ENCODE measurements at places on chromosomes 6 and 20. TPM values are rescaled to one million over a fixed set of nuclear protein-coding genes. Genes with fewer than 3 reads are reported as not detected.

GRCh38 chr20:20843982-20844381 lies 131.5 kb upstream of the RALGAPA2 start:
- no peak for DNase-seq

Gene CNR1
- total RNA-seq: 16.7 TPM

DNA sequence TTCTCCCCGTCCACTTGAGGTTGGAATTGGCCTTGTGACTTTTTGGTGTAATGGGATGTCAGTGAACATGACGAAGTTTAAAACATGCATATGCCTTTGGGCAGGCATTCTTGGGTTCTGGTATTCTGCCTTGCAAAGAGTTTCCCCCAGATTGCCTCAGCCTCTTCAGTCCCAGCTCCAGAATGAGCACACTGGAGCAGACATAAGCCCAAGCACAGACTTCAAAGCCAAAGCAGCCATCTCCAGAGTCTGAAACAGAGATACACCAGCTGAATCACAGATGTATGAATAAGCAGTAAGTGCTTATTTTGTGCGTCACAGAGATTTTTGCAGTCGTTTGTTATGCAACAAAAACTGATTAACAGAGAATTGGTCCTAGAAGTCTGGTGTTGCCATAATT lies 546.0 kb downstream of the FRK start:
- no peak for DNase-seq

GRCh38 chr6:122790423-122791309 lies 1.6 kb downstream of the SMPDL3A start:
- DNase-seq: no peak

DNA sequence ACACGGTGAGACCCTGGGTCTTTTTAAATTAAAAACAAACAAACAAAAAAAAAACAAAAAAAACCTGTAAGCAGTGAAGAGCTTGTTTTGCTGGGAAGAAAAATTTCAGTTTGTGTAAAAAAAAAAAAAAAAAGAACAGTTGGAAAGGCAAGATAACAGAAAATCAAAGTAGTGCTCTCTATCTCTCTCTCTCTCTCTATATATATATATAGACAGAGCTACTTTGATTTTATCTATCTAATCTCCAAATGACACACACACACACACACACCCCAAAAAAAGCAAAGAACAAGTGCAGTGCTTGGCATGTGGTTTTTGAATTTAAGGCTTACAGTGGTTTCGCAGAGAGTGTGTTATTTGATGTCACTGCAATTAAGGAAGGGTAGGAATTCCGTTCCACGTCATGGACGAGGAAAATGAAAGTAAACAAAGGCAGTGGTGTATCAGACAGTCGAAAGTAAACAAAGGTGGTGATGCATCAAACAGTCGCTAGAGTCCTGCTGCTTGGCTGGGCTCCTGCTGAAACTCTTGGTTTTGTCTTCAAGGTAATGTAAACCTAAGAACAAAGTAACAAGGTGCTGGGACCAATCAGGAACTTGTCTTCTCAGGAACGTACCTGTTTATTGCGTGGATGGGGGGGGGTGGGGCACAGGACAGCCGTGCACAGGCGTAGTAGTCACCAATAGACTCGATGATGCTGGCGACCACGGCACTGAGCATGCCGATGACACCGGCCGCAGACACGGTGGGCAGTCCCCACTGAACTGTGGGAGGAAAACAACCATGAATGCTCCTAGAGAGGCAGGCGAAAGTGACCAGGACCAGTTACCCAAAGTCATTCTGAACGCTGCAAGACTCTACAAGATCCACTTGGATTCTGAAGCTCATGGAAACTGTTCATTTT lies 131.8 kb downstream of the SLC23A2 start:
- DNase-seq: no peak

Gene CD24
- total RNA-seq: 2.1 TPM

DNA sequence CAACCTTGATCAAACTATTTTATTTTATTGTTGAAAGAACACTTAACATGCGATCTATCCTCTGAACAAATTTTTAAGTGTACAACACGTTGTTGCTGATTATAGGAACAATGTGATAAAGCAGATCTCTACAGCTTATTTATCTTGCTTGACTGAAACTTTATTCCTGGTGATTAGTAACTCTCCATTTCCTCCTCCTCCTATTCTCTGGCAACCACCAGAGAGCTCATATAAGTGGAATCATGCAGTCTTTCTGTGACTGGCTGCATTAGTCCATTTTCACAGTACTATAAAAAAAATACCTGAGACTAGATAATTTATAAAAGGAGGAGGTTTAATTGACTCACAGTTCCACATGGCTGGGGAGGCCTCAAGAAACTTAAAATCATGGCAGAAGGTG lies 218.1 kb downstream of the LRFN2 start:
- DNase-seq: no peak

Gene ASCC3
- 27.4 TPM for total RNA-seq

- no peak for DNase-seq
Observed at GRCh38 chr20:35729283-35729807, 12.7 kb downstream of the RBM39 start.

- no peak for DNase-seq
Observed at GRCh38 chr20:45020236-45020886, 54.0 kb downstream of the STK4 start.

Gene TBXT
- total RNA-seq: not detected

Gene SRF
- total RNA-seq: 34.2 TPM

Gene TREM1
- total RNA-seq: 20.6 TPM

Gene SIM1
- not detected for total RNA-seq

Gene PBX2
- total RNA-seq: 51.5 TPM

DNA sequence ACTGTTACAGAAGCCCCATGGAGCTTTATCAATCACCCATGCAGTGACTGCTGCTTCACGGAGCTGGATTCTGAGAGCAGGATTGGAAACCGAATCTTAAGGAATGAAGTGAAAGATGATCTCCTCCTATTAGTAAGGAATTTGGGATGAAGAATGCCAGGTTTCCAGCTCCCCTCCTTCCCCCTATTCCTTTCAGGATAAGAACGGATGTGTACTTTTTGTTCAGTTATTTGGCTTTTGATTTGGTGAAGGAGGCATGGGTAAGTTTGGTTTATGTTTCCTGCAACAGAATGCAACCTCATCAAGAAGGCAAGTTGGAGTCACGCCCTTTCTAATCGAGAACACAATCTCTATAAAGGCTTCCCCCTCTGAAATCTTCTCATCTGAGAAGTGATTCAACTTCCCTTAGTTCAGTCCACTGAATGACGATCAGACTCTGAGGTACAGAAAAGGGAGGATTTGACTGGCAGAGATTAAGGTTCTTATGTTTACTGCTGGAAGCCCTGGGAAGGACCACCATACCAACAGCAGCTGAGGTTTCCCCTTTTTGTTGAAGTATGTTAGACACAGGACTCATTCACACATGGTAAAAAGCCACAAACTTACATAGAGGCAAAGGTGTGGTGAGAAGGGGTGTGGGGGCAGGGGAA lies 5.5 kb downstream of the ELMO2 start:
- no peak for DNase-seq

GRCh38 chr6:154842833-154843232 lies 109.6 kb downstream of the SCAF8 start:
- DNase-seq: no peak

GRCh38 chr6:169982461-169983386 lies 231.3 kb downstream of the ERMARD start:
- DNase-seq: no peak

Gene AKAP12
- total RNA-seq: 223 TPM

- DNase-seq: peak; percentile 71
Observed at GRCh38 chr6:37137201-37138090, 32.5 kb upstream of the PIM1 start.

GRCh38 chr6:163459536-163459935 lies 45.0 kb downstream of the QKI start:
- DNase-seq: no peak

- DNase-seq: no peak
Observed at GRCh38 chr6:32149932-32150870, 1.5 kb downstream of the PRRT1 start.

Gene GSTA3
- total RNA-seq: not detected

GRCh38 chr20:651713-652614 lies 1.0 kb downstream of the SRXN1 start:
- no peak for DNase-seq

DNA sequence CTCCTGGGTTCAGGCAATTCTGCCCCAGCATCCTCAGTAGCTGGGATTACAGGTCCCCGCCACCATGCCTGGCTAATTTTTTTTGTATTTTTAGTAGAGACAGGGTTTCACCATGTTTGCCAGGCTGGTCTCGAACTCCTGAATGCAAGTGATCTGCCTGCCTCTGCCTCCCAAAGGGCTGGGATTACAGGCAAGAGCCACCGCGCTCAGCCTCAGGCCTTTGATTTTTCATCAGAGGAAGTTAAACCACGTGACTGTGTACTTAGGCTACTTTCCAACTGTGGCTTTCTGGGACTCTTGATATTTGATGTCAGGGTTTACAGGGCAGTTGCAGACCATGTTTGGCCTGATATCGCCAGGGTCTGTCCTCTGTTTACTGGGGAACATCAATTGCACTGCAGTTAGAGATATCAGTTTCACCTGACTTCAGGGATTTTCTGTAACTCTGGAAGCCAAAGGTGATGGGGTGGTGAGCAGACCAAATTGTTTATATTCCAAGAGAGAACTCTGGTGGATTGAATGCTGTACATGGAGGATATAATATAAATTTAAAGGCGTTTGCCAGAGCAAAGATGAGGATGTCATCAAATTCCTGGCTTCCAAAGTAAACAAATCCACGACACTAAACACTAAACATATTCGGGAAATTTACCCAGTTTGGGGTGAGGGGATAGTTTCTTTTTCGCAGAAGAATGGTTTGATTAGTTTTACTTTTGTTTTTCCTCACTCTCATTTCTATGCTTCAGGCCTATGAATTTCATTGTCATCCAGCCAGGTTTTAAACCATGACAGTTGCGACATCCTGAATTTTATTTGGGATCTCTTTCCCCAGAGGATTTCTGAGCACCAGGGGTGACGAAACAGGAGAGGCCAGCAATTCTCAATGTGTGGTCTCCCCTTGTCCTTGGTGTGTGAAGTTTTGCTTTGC lies 4.2 kb downstream of the PSMF1 start:
- DNase-seq: no peak

Gene PLEKHG1
- 71.1 TPM for total RNA-seq

GRCh38 chr6:169428532-169428931 lies 174.9 kb upstream of the THBS2 start:
- no peak for DNase-seq

Data from mesenteric fat pad (tissue), 1 donor.